ENCODE measurements at places on chromosomes 6 and 20.
A peak's percentile ranks its signal among the peaks of the same experiment; 100 is the strongest.

DNA sequence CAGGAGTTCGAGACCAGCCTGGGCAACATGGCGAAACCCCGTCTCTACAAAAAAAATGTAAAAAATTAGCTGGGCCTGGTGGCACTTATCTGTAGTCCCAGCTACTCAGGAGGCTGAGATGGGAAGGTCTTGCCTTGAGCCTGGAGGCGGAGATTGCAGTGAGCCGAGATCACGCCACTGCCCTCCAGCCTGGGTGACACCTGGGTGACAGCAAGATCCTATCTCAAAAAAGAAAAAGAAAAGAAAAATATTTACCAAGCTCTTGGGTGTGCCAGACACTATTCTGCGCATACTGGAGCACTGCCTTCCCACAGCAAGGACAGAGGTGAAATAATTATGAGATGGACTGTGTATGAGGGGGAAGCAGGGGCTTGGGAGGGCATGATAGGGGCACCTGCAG is 19.6 kb downstream of the POFUT1 start:
- DNase-seq: no peak

DNA sequence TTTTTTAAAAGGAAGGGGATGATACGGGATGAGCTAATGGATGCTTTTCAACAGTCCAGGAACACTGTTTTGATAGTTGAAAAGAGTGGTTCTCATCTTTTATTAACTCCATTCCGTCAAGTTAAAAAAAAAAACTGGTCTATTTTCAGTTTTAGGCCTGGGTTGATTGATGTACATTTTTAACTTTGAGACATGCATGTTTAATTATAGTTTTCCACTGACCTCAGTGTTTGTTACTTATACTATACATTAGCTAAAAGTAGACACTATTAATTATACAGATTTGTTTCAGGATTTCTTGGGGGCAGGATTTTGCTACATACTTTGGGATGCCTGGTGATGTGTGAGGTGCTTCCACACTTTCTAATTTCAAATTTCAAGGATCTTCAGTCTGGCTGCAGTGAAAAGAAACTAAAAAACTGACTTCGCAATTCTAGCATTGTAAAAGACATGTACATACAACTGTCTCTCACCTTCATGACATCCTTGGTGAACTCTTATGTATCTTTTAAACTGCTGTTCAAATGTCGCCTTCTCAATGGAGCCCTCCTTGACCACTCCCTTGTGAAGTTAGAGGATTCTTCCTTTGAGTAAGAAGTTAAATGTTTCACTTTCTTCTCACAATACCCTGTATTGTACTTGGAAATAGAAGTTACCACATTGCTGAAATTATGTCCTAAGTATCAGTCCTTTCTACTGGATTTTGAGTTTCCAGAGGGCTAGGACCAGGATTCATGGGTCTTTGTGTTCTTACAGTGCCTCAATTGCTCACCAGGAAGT is 101.7 kb downstream of the TSHZ2 start:
- DNase-seq: no peak

GRCh38 chr20:20463933-20464374 is 96.0 kb downstream of the INSM1 start:
- no peak for DNase-seq

DNA sequence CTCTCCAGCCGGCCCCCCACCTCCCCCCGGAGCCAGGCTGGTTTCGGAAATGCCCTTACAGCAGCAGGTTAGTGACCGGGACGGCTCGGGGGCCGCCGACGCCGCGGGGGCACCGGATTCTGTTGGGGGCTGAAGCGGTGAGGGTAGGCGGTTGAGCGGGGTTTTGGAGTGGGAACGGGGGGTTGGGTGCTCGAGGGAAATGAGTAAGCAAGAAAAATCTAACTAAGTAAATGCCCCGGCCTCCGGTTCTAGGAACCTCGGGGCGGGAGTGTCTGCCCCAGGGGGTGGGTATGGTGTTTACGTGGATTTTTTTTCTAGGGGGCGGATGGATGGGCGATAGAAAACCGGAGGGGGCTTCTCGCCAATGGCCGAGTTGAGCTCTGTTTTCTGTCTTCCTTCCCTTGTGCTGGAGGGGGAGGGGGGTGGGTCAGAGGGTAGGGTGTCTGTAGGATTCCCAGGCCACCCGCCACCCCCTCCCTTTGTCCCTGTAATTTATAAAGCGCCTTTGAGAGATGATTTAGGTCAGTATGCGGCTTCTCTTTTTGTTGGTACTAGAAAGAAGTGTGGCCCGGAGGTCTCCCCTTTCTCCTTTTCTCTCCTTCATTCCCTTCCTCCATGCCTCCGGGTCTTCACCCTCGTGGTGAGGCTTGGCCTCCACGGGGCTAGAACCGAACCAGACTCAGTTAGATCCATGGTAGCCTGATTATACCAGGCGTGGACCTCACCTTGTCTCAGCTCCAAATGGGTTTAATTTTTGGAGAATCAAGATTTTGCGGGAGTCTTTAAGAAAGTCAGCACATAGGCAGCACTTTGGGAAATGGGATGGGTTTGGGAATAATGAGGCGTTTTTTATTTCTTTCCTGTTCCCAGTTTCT is 2.3 kb downstream of the E2F3 start:
- DNase-seq: peak; percentile 28

DNA sequence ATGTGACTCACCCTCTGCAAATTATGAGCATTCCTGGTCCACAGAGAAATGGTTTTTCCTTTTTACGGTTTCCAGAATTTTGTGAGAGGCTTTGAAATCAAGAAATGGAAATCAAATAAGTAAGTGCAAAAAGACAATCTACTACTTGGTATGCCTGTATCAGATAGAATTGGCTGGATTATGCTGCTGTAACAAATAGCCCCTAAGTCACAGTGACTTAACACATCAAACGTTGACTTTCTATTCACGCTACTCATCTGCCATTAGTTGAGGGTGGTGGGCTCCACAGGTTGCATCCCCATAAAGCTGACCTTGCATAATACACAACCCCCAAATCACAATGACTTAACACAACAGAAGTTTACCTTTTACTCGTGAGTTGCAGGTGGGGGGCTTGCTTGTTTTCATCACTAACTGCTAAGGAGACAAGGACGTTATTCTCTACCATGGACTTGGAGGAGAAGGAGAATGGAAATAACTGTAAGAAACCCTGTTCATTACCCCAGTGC is 44.4 kb downstream of the TSHZ2 start:
- DNase-seq: no peak

All from HuH-7.5 (cell line).